ENCODE measurements at places on chromosomes 7 and 10.
A peak's percentile ranks its signal among the peaks of the same experiment; 100 is the strongest.

GRCh38 chr7:108280136-108280535, 150.0 kb upstream of the LAMB4 start:
- DNase-seq = no peak

- DNase-seq = no peak
Measured at GRCh38 chr7:18402488-18403183, 92.9 kb upstream of the HDAC9 start.

GRCh38 chr7:145511004-145511403, 605.6 kb upstream of the CNTNAP2 start:
- DNase-seq = no peak

GRCh38 chr7:4461531-4461930, 220.6 kb upstream of the FOXK1 start:
- DNase-seq = no peak

- DNase-seq = no peak
Measured at GRCh38 chr7:47386273-47386835, 195.6 kb downstream of the TNS3 start.

- no peak for DNase-seq
Measured at GRCh38 chr7:125358551-125359167, 429.0 kb upstream of the POT1 start.

GRCh38 chr10:7484456-7485243, 73.8 kb upstream of the SFMBT2 start:
- peak; percentile 40 for DNase-seq
